Activated T-helper 17 cell treated with anti-CD3 and anti-CD28 coated beads, Interleukin-2, amount 50 U/mL, for 72 hours (primary cell): ENCODE measurements at places on chromosomes 5 and 9.

- ATAC-seq = no peak
Measured at GRCh38 chr9:12469084-12469483, 224.1 kb upstream of the TYRP1 start.

- no peak for ATAC-seq
Measured at GRCh38 chr9:84212246-84212645, 128.3 kb downstream of the SLC28A3 start.

GRCh38 chr9:77402286-77402685, 225.0 kb downstream of the VPS13A start:
- ATAC-seq = no peak

GRCh38 chr5:131389096-131389868, 125.4 kb downstream of the CDC42SE2 start:
- ATAC-seq = peak; percentile 75

- no peak for ATAC-seq
Measured at GRCh38 chr5:75460942-75461610, 50.4 kb downstream of the CERT1 start.

GRCh38 chr5:16642867-16643266, 26.1 kb upstream of the RETREG1 start:
- no peak for ATAC-seq

DNA sequence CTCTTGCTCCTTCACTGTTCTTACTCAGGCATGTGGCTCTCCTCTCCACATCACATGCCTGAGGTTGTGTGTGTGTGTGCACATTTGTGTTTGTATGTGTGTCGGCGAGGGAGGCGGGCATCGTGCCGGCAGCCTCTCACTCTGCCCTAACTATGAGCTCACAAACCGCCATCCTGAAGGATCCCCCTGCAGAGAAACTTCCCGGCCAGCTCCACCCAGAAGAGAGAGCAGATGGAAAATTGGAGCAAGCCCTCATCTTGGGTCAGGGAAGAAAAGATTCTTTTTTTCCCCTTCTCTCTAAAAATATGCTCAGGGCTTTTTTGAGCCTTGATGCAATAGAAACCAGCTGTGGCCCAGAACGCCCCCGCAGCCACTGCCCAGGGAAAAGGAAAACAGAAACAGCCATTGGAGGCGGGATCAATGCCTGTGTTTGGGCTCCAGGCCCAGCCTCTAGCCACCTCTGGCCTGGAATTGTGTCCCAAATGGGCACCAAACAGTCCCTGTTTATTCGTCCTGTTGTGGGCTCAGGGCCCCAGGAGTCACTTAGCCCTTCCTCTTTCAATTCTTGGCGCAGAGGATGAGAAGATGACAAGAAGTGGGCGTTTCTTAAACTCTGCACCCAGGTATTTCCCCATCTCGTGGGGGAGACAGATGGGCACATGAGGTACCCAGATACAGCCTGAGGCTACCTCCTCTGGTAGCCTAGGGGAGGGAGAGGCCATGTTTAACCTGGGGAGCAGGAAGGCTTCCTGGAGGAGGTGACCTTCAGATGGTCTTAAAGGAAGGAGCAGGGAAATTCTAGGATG, 151.5 kb downstream of the RGS3 start:
- peak; percentile 76 for ATAC-seq

- no peak for ATAC-seq
Measured at GRCh38 chr5:141017943-141018342, 33.2 kb upstream of the PCDHB1 start.

DNA sequence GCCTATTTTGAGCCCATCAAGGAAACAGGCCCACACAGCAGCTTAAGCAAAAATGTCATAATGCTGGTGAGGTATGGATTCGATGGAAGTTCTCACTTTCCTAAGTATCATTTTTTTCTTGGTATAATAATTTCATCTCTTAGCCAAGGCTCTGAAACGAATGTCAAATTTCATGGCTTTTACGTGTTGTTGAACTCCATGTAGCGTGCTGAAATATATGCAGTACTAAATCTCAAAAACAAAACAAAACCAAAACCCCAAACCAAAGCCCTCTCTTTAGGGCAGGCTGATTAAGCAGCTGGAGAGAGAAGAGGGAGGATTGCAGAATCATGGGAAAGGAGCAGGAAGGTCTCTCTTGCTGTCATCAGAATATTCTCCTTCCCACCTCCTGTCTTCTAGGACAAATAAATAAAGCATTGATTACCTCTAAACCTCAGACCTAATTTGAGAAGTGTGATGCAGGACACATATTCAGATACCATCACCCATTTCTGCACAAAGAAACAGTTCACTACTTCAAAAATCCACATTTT, 58.3 kb downstream of the TMEM174 start:
- no peak for ATAC-seq

GRCh38 chr5:156322666-156323065, 4.3 kb upstream of the SGCD start:
- no peak for ATAC-seq

DNA sequence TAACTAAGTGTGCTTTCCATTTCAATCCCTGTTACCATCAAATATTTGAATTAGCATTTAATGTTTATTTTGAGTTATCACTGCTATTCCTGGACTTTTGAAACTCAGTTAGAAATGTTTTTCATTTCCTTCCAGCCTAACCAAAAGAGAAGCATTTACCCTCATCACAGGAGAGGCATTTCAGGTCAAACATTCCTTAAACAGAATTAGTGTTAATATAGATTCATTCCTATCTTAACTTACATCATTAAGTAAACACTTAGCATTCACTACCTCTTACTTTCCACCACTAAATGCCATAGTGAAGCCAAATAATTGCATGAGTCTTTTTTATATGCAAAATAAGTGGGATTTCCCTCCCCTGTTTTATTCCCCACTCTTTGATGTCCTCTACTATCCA, 136.6 kb upstream of the OR13F1 start:
- ATAC-seq = no peak

GRCh38 chr5:90153031-90153430, 256.5 kb downstream of the CETN3 start:
- no peak for ATAC-seq

DNA sequence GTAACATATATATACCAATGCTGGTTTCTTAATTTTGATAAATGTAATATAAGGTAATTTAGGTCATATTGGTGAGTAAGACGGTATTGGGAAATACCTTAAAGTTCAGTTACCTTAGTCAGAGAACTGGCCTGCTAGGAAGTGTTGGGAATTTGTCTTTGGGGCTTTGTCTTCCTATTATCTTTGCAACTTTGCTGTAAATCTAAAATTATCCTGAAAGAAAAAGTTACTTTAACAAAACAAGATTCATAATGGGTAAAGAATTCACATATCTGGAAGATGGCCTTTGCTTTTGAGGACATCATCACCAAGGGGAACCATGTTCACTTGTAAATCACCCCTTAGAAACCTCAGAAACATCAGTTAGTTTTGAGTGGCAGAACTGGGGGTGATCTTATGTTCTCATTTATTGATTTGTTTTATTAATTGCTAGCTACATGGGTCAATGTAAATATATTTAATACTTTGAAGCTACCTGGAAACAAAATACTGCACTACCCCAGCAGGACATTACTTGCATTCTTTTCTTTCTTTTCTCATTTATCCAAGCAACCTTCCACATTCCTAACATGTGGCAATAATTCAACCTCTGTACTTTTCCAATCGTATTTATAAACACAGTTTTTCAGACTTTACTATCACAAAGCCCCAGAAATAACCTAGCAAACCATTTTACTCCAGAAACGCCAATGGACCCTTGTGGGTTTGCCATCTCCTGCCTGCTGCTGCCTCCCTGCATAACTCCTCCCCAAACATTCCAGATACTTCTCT, 41.4 kb downstream of the GLIS3 start:
- ATAC-seq = no peak

DNA sequence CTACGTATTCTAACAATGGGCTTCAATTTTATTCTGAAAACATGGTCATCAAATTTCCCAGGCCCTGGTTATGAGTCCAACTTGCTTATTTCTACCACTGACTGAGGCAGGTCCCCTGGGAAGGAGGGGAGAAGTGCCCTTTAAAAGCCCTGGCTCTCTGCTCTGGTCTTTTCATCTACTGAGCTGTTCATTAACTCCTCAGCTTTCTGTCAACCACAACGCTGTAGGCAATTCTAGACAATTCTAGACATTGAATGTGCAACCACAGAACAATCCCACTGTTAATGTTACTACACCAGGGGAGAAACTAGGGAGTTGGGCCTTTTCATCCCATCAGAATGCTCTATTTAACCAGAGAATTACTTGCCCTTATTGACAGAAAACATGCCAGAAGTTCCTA, 10.0 kb downstream of the MOCS2 start:
- ATAC-seq = no peak

- ATAC-seq = no peak
Measured at GRCh38 chr9:128005923-128006322, 25.1 kb upstream of the EEIG1 start.

DNA sequence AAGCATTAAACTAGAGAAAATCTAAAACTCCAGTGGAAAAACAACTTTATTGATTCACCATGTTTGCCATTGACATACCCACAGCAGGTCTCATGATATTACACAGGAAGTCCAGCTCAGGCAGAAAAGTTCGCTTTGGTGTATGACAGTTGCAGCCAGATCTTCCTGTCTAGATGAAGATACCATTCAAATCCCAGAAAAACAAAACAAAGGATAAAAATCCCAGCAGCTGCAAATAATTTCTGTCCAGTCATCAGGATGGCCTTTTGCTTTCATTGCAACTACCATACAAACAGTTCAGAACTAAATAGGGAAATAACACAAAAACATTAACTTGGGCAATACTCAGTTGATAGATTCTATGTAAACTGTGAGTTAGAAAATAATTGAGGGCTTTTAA, 136.0 kb upstream of the NREP start:
- no peak for ATAC-seq

DNA sequence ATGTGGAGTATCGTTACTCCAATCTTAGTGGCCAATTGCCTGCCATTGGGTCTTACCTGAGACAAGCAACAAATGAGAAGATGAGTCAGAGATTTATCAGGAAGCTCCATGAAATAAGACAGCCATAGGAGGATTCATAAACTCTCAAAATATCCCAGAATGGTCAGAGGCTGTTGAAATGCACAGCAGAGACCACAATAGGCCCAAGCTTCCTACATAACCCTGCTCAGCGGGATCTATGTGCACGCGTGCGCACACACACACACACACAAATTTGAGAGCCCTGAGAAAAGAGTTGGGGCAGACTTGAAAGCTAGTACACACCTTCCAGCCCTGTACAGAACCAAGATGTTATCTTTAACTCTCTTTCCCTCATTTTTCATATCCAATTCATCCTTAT, 9.8 kb downstream of the UIMC1 start:
- no peak for ATAC-seq

GRCh38 chr5:180366326-180366725, 13.2 kb upstream of the GFPT2 start:
- no peak for ATAC-seq

DNA sequence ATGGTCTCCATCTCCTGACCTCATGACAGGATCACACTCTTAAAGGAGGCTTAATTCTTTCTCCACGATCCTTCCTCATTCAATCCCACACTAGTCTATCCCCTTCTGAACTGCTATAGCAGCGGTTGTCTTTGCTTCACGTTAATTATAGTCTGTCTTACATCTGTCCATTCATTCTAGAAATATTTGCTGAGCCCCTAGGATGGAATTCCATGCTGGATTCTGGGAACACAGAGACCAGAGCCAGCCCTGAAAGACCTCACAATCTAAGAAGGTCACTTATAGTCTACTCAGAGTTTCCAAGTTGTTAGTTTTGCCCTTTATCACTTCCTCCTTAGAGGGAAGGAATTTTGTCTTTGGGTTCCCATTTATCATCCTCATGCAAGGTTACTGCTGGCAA, 193.5 kb downstream of the GAS1 start:
- ATAC-seq = no peak

DNA sequence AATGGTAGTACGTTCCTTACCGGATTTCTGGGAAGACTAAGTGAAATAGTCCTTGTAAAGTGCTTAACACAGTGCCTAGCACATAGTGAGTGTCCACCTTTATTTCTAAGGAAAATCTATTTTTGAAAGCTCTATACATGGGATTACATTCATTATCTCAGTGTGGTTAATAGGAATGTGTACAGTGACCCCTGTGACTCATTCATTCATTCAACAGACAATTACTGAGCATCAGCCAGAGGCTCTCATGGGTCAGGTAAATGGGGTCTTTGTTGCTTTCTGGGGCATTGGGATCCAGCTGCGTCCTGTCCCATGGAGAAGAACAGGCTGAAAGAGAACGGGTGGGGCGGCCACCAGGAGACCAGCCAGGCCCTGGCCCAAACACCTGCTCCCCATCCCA, 226.2 kb upstream of the TBC1D2 start:
- ATAC-seq = no peak

- no peak for ATAC-seq
Measured at GRCh38 chr5:172433513-172433912, 20.8 kb downstream of the SH3PXD2B start.

- peak; percentile 0 for ATAC-seq
Measured at GRCh38 chr9:137085920-137086530, 760 bp upstream of the MAN1B1 start.

DNA sequence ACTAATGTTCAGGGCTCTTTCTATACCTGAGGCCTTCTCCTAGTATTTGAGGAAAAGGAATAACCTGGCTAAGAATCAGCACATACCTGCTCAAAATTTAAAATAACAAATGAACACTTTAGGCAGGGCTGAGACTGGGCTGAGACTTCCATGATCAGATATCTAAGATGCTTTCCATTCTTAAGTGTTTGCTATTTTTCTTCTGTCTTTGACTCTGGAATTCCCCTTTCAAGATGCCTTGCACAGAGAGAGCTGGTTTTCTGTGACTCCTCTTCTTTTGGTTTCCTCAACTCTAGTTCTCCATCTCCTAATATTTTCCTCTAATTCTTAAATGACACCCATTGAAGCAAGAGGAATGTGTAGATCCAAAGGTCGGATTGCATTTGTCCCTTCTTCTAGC, 61.1 kb downstream of the DPYSL3 start:
- no peak for ATAC-seq

- no peak for ATAC-seq
Measured at GRCh38 chr5:144453753-144454152, 283.1 kb downstream of the KCTD16 start.

GRCh38 chr5:103394676-103395075, 136.1 kb downstream of the MACIR start:
- ATAC-seq = no peak

DNA sequence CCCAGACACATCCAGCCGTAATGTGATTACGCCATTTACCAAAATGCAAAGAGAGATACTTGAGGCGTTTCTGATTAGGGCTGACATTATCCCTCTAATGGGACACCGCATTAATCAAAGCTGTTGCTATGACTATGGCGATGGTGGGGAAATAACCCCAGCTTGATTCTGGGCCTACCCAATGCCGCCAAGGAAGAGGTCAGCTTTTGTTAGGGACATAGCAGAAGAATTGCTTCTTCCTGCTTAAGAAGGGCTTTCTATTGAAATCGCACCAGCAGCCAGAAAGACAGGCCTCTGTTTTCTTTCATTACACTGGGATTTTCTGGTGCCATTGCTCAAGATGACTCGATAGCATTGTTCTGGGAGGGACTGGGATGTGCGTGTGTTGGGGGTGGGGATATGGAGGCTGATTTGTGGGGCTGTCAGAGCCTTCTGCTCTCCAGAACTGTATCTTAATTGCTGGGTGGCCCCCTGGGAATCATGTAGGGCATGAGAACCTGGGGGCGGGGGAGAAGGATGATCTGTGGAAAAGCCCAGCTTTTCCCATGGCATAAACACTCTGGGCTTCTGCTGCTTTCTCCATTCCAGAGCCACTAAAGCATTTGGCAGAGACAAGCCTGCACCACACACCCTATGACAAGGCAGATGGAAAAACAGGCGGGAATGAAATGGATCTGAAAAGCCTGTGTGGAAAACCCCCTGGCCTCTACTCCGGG, 106.5 kb upstream of the RAD23B start:
- ATAC-seq = no peak

- ATAC-seq = no peak
Measured at GRCh38 chr5:171867786-171868185, 82.2 kb downstream of the SMIM23 start.
